ENCODE measurements at places on chromosomes 4 and X.

GRCh38 chrX:3697701-3698279 is 15.7 kb downstream of the PRKX start:
- no peak for DNase-seq

GRCh38 chr4:76943790-76944189 is 5.8 kb upstream of the SEPTIN11 start:
- no peak for DNase-seq

GRCh38 chr4:147289181-147289580 is 191.7 kb upstream of the EDNRA start:
- no peak for DNase-seq

DNA sequence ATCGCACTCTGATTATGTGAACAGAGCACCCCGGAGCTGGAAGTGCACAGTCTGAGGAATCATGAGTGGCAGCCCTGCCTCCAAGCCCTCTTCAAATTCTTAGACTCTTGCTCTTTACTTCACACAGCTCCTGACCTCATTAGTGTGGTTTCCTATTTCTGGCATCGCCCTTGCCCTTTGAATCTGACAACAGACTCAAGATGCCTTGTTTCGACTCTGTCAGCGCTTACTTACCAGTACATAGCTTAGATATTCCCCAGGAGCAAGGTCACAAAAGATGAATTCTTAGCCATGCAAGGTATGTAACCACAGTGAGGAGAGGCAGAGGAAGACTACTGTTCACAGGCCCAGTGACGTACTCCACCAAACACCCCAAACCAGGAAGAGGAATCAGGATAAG is 167.2 kb downstream of the KDR start:
- no peak for DNase-seq

GRCh38 chr4:47837094-47837907 is 566 bp downstream of the CORIN start:
- no peak for DNase-seq

DNA sequence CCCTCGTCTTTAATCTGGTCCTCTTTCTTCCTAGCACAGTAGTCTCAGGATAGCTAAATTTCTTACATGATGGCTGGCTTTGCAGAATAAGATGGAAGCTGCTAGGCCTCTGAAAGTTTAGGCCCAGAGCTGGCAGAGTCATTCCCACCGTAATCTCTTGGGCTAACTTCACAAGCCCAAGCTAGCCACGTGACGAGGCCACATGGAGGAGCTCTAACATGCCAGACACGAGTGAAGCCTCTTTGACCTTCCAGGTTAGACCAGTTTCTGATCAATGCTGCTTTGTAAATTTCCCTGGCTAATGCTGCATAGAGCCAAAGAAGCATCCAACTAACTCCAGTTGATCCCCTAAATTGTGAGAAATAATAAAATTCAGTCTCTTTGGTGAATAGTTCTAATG is 9.5 kb upstream of the CENPE start:
- DNase-seq: no peak

DNA sequence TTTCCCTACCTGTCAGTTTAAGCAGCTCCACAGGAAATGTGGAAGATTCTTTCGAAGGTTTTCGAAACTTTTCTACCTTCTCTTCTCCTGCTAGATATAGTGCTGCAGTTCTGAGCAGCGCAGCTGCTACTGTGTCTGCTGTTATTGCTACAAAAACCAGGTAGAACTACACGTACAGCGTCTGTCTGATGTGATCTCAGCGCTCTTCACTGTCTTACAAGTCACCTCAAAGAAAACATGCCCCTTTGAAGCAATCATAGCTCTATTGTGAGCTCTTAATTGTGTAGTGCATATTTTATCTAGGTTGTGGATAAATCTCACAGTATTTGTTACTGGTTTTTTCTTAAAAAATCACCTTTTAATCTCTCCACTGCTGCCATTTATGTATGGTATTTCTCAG is 147.6 kb upstream of the BMPR1B start:
- DNase-seq: no peak

- no peak for DNase-seq
Observed at GRCh38 chr4:39048311-39048710, 13.7 kb upstream of the KLHL5 start.

DNA sequence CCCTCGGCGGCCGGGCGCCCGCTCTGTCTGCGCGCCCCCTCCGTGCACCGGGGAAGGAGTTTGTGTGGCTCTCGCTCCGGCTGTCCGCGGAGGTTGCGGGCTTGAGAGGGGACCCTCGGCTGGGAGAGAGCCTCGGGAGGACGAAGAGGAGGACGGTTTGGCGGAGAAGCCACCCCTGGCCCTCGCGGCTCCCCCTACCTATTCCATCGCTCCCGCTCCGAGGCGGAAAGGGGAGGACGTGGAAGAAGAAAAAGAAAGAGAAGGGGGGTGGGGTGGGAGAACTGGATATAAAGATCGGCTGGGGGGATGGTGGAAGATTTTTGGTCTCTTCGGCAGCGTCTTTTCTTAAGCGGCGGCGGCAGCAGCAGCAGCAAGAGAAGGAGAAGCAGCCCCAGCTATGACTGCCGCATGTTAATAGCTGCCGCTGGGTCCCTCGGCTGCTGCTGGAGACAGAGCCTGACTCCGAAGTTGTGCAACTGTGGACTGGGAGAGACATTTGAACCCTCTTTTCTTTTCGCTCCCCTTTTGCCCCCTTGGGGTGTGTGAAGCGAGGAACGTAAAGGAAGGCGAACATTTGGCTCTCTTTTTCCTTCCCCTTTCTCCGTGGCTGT is 895 bp downstream of the ADGRL3 start:
- DNase-seq: no peak

- no peak for DNase-seq
Observed at GRCh38 chrX:9493936-9494335, 29.1 kb downstream of the TBL1X start.

- no peak for DNase-seq
Observed at GRCh38 chr4:48022192-48022799, 5.7 kb downstream of the NIPAL1 start.

- no peak for DNase-seq
Observed at GRCh38 chr4:89256203-89256800, 51.3 kb downstream of the GPRIN3 start.

GRCh38 chr4:177006331-177006730 is 213.6 kb upstream of the VEGFC start:
- DNase-seq: no peak

- DNase-seq: no peak
Observed at GRCh38 chr4:73396993-73397972, 6.8 kb upstream of the ALB start.

- DNase-seq: no peak
Observed at GRCh38 chr4:120052856-120053255, 13.8 kb downstream of the MAD2L1 start.

DNA sequence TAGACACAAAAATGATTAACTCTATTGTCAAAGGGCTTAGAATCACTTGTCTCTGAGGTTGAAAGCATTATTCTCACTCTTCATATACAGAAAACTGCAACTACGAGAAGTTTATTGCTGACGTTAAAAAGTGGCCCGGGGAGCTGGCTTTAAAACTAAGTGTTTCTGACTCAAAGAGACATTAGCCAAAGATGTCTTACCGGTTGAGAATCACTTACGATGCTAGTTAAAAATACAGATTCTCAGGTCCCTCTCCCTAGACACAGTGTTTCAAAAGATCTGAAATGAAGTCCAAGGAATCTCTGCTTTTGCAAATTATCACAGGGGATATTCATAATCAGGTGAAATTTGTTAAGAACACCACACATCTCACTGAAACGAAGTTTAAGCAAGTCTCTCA is 1.2 kb downstream of the GNPDA2 start:
- no peak for DNase-seq

GRCh38 chr4:112287258-112287989 is 1.7 kb upstream of the TIFA start:
- no peak for DNase-seq

- DNase-seq: no peak
Observed at GRCh38 chr4:162201673-162202072, 37.9 kb upstream of the FSTL5 start.

DNA sequence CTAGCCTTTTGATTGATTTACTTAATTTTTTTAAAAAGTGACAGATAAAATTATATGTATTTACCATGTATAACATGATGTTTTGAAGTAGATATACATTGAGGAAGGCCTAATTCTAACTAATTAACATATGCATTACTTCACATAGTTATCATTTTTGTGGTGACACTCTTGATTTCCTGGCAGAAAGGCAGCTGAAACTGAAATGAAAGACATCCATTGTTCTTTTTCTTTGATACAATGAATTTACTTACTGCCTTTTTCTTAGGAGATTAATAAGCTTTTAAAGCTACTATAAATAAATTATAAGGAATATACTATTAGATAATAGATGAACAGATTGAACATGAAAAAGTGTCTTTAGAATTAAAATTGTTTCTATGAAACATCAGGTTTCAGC is 26.7 kb downstream of the ANKRD50 start:
- DNase-seq: no peak

- no peak for DNase-seq
Observed at GRCh38 chr4:87631668-87632067, 18.4 kb upstream of the DMP1 start.
